Activated naive CD4-positive, alpha-beta T cell treated with anti-CD3 and anti-CD28 coated beads, Interleukin-2, amount 50 U/mL, for 72 hours (primary cell): ENCODE measurements at places on chromosomes 5 and 9.
A peak's percentile ranks its signal among the peaks of the same experiment; 100 is the strongest.

DNA sequence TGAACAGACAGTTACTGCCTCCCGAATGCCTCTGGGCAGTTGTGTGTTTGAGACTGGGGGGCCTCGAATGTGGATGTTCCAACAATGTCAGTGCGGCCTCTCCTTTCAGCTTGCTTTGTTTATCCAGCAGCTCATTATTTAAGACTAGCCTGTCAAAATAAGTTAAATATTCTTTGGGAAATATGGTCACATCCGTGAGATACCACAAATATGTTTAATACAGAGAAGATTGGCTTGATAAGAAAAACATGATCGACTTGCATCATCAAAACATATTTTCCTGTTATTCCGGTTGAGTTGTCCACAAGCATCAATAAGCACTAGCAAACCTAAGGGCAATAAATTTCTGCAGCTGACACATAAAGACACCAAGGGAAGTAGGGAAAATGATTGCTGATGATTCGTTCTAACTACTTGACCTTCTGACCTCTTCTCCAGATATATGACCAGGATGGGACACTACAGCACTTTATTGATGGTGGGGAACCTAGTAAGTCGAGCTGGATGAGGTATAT is 66.5 kb downstream of the PRDM6 start:
- DNase-seq: no peak

DNA sequence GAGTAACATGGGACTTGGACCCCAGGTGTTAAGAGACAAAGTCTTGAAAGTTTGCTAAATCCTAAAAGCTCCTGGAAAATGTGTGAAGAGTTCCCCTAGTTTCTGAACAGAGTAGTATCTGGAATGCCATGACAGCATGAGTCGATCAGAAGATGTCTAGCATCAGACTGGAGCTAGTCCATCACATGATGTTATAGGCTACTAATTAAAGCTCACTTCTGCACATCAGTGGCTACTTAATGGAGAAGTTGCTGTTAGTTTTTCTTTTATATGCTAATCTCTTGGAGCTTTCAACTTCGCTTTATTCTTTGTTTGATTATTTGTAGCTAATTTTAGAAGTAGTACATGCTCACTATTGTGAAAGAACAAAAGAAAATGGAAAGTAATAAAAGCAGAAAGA is 471.3 kb upstream of the KLF4 start:
- DNase-seq: no peak

- DNase-seq: no peak
Observed at GRCh38 chr5:10418654-10419345, 22.9 kb upstream of the ROPN1L start.

GRCh38 chr5:5139336-5139776 is 774 bp upstream of the ADAMTS16 start:
- DNase-seq: no peak

DNA sequence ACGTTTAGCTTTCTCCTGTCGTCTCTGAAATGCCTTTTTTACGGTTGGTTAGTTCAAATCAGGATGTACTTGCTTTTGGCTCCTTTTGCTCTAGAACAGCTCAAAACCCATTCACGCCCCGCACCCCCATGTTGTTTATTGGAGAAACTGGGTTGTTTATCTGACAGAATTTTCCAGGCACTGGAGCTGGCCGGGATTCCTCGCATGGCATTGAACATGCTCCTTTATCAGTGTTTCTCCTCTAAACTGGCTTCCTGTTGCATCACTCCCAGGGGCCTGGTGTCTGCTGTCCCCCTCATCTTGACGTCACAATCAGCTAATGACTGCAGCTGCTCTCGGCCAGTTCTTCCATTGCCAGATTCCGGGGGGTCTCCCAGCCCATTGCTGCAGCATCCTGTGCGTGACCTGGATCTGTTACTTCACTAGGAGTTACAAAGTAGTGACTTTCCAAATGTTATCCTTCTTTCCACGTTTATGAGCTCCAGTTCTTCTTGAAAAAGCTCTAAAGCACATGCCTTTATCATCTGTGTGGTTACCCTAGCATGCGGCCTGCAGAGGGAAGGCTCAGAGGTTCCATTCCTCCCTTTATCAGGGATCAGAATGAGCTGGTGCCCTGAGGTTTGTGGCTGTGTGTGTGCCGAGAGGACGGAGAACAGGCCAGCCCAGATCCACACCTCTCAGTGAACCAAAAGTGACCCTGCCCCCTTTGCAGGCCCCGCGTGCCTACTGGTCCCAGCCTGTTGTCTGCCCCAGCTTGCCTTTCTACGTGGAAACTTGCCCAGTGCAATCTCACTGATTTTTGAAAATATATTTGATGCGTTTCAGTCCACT is 27.5 kb downstream of the FAM163B start:
- no peak for DNase-seq

DNA sequence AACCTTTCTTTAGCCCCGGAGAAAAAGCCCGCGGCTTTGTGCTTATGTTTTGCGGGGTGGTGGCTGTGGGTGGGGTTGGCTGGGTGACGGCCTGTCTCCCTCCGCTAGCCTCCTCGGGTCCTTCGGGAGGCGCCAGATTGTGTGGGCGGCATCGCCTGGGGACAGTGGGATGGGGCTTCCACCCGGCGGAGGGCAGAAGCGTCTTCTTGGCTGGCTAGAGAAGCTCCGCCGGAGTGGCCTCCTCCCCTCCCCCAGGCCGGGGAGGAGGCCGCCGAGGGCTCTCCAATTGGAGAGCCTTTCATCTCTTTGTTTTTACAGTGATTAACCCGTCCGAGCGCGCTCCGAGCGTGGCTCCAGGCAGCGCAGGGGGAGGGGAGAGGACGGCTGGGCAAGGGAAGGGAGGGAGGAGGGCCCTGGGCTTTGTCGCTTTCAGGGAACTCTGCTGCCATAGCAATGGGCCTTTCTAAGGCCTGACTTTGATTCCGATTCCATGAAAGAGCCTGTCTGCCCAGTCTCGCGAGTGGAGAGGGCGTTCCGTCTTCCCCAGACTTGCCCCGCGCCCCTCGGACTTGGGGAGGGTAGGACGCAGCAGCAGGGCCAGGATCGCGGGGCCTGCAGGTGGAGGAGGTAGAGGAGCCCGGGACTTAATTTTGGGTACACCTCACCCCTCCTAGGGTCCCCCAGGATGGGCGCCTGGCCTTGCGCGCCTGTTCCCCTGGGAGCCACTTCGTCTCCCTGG is 36.7 kb upstream of the TIFAB start:
- no peak for DNase-seq

DNA sequence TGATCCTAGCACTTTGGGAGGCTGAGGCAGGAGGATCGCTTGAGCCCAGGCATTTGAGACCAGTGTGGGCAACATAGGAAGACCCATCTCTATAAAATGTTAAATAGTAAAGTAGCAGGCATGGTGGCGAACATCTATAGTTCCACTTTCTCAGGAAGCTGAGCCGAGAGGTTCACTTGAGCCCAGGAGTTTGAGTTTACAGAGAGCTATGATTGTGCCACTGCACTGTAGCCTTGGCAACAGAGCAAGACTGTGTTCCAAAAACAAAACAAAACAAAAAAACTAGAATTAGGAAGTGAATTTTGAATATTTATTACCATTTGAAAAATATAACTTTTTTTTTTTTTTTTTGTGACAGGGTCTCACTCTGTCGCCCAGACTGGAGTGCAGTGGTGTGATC is 26.8 kb upstream of the PAX5 start:
- no peak for DNase-seq

GRCh38 chr5:170297589-170298462 is at the start of gene LCP2:
TSS of gene LCP2 (minus strand) at chr5:170297777. CDS start at chr5:170297611, 166 bp downstream.
- no peak for DNase-seq

DNA sequence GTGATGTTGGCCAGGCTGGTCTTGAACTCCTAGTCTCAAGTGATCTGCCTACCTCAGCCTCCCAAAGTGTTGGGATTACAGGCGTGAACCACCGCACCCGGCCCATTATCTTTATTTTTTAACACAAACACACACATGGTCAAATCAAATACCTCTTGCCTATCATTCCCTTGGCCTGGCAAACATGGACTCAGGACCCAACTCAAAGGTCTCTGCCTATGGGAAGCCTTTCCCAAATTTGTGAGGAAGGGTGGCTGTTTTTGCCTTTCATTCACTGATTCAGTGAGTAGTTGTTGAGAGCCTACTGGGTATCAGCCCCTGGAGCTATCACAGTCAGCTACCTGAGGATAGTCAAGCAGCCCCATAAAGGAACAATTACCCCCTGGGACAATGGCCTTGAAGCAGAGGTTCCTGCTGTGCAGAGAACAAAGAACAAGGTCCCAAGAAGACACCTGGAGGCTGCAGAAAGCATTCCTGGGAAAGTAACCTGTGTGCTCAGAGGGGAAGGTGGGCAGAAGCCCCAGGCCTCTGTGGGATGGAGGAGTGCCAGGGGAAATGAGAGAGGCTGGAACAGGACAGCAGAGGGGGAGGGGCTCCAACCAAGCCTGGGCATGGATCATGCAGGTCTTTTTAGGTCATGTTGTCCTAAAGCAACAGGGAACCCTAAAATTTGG is 126.4 kb downstream of the CRB2 start:
- no peak for DNase-seq

DNA sequence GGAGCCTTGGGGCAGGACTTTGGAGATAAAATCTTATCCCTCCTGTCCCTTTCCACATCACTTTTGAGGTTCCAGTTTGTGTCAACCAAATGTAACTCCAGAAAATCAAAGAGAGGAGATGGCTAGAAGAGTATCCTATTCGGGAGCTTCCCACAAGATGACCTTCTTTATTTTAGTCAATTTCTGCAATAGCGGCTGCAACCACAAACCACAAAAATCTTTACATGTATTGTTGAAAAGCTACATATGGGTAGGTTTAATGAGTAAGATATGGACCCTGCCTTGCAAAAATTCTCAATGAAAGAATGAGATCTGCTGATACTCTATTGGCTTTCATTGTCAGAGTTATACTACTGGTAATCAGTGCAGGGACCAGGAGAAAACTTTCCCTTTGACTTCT is 92.2 kb upstream of the MAMDC2 start:
- DNase-seq: no peak

- DNase-seq: no peak
Observed at GRCh38 chr9:28848671-28849070, 1275.4 kb upstream of the C9orf72 start.

DNA sequence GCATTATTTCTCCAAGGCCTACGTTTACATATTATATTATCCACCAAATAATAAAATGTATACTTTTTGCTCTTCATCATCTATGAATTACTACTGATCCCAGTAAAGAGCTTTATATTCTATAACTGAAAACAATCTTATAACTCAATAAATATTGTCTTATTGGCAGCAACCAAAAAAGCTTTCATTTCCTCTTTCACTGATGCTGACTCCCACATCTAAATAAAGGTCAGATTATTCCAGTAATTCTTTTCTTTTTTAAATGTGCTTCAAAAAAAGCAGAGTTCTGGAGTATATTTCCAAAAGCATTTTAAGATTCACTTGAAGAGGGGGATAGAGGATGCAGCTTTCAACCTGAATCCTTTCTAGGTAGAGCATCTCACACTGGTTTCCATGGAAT is 75.3 kb upstream of the NR4A3 start:
- DNase-seq: no peak

DNA sequence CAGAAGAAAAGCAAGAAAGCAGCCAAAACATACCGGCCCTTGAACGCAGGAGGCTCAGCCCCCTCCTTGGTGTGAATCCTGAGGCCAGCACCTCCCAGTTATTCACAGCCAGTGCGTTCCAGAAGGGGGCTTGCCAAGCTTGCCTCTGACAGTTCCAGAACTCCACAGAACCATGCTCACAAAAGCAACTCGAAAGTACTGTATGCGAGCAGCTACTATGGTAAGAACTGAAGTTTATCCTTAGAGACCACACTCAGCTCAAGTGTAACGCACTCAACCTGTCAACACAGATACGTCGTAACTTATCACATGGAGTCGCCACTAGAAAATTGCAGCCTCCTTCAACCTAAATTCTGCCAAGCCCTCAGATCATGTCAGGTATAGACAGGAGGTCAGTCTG is 1.4 kb downstream of the UBAC1 start:
- DNase-seq: no peak

- no peak for DNase-seq
Observed at GRCh38 chr5:67639976-67640375, 443.4 kb upstream of the CD180 start.

- DNase-seq: peak; percentile 88
Observed at GRCh38 chr5:77030097-77031071, at the start of gene AGGF1. TSS of gene AGGF1 (plus strand) at chr5:77030404. CDS start at chr5:77030767, 363 bp downstream.

DNA sequence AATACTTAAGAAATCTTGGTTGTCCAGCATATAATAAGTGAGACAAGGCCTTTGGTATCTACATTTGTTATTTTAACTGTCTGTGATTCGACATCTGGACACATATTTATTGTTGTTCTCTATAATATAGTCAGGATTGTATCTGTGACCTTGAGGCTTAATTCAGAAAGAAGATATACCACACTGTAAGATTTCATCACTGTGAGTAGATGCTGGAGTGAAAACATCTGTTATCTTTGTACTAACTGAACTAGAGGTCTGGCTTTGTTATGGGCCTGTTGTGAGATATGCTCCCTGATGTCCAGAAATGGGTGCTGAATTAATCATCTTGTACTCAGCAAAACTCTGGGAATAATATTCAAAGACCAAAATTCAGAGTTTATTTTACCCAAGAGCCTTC is 148.5 kb downstream of the ISOC1 start:
- DNase-seq: no peak

DNA sequence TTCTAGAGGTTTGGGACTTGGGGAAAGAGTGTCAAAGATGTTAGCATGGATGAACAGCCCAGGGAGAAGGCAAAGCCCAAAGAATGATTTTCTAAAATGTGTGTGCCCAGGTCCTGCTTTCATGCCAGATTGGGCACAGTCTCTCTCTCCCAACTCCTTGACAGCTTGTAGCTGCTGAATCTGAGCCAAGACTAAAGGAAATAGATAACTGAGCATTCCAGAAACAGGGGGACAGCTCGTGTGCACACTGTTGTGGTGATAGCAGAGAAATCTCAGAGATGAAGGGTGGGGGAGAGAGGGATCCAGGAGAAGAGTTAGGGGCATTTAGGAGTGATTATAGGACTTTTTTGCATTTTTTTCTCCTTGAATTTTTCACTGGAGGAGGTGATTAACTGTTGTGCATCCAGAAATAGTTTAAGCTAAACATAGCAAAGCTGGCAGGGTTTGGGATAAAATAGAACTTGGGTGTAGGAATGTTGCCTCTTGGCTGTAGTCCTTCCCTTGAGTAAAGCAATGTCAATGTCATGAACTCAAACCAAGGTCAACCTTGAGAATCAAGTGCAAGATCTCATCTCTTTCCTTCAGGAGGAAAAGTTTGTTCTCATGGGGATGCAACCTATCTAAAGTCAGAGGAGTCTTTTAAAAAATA is 245.9 kb downstream of the SH3GL2 start:
- no peak for DNase-seq

DNA sequence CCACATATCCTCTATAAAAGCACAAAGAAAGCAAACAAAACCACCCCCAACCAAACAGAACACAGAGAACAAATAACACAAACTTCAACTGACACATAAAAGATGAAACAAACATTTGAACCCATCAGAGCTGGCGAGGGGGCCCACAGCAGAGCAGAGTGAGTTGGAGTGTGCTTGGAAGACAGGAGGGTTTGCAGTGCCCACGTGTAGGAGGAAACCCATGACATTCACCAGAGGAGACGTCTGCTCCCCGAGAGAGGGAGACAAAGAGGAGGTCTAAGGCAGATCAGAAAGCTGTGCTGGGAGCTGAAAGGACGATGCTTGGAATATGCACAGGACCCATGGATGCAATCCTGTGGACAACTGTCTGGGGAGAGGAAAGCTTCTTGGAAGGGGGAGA is 27.0 kb downstream of the MRPL36 start:
- DNase-seq: no peak

- DNase-seq: no peak
Observed at GRCh38 chr9:121207371-121207940, 5.8 kb upstream of the RAB14 start.
